Stimulated activated CD4-positive, alpha-beta T cell treated with anti-CD3 and anti-CD28 coated beads, Interleukin-1b, Interleukin-23, amount 100 ng/mL, for 4 hours (primary cell): ENCODE measurements at places on chromosomes 2 and 18.

DNA sequence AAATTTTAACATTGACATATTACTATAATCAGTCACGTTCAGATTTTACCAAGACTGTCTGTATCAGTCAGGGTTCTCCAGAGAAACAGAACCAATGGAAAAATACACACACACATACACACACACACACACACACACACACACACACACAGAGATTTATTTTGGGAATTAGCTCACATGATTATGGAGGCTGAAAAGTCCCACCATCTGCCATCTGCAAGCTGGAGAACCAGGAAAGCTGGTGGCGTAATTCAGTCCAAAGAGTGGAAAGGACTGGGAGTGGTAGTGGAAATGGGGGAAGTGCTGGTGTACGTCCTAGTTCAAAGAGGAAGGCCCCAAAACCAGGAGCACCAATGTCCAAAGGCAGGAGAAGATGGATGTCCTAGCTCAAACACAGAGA is 166.4 kb downstream of the AKAIN1 start:
- no peak for DNase-seq

- DNase-seq = no peak
Observed at GRCh38 chr2:20568501-20569463, 82.1 kb downstream of the HS1BP3 start.

- no peak for DNase-seq
Observed at GRCh38 chr2:222561817-222562645, 93.9 kb downstream of the FARSB start.

DNA sequence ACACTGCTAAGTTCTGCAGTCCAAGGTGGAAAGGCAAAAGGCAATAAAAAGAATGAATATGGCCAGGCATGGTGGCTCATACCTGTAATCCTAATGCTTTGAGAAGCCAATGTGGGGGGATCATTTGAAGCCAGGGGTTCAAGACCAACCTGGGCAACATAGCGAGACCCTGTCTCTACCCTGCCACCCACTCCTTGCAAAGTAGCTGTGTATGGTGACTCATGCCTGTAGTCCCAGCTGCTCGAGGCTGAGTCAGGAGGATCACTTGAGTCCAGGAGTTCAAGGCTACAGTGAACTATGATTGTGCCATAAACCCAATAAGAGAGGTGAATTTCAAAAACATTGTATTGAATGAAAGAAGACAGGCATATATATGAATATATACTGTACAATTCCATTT is 2.4 kb downstream of the MYL12B start:
- no peak for DNase-seq

GRCh38 chr2:235262750-235263149 is 231.1 kb upstream of the AGAP1 start:
- no peak for DNase-seq

DNA sequence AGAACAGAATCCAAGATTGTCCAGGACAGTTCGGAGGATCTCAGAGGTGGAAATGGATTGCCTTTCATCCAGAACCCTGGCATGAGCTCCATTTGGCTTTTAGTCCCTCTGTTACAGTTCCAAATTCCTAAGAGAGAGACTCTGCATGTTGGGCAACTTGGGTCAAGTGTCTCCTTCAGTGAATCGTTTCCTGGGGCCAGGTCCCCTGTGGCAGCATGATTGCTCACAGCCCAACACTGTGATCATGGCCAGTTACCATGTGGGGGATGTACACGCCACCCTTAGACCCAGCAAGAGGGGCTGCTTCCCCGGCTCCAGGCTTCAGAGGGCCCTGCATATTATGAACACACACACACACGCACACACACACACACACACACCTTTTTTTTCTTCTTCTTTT is 118.6 kb upstream of the GLI2 start:
- DNase-seq = no peak

DNA sequence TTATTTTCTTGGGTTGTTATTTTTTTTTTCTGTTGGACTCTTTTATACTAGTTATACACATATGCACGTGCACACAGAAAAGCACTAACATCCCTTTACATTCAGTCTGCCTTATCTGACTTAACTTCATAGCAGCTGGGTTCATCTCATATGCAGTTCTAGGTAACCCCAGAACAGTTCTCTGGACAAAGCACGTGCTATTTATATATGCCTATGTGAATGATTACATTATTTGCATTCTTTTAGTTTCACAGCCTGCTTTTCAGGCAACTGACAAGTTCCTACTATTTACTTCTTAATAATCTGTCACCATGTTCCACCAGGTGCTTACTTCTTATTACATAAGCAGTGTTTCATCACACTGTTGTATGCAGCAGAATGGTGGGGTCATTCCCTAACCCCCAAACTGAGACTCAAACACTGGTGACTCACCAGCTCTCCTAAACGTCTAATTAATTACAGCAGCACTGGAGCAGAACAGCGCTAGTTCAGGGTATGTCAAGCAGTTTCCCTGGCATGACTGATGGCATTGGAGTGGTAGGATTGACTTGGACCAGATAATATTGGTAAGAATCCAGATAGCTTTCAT is 372.8 kb downstream of the CLIP4 start:
- no peak for DNase-seq

DNA sequence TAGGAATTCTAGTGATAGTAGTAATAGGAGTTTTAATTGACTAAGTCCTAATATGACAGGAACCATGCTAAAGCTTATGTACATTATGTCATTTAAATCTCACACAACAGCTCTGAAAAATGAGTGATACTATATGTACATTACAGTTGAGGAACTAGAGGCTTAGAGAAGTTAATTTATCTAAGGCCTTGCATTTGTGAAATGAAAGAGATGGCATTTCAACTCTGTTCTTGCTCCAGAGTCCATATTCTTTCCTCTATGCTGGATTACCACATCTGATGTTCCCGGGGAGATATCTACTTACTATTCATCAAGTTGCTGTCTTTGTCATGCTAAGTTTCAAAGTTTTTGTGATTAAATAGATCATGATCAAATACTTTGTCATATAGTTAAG is 5.7 kb downstream of the AGPS start:
- DNase-seq = no peak

- DNase-seq = no peak
Observed at GRCh38 chr18:38752430-38752829, 1186.8 kb upstream of the CELF4 start.

DNA sequence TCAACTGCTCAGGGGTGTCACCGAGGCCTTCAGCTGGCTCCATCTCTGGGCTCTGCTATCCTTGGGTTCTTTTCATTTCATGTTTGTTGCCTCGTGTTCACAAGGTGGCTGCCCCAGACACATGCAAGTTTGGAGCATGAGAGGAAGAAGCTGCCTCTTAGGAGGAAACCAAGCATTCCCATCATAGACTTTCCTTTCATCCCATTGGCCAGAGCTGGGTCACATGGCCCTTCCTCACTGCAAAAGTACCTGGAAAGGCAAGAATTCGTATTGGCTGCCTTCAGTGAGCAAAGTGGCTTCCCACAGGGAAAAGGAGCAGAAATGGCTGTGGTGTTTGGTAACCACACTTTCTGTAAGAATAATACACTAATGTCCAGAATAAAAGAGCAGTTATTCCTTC is 155.7 kb upstream of the RAB12 start:
- no peak for DNase-seq

DNA sequence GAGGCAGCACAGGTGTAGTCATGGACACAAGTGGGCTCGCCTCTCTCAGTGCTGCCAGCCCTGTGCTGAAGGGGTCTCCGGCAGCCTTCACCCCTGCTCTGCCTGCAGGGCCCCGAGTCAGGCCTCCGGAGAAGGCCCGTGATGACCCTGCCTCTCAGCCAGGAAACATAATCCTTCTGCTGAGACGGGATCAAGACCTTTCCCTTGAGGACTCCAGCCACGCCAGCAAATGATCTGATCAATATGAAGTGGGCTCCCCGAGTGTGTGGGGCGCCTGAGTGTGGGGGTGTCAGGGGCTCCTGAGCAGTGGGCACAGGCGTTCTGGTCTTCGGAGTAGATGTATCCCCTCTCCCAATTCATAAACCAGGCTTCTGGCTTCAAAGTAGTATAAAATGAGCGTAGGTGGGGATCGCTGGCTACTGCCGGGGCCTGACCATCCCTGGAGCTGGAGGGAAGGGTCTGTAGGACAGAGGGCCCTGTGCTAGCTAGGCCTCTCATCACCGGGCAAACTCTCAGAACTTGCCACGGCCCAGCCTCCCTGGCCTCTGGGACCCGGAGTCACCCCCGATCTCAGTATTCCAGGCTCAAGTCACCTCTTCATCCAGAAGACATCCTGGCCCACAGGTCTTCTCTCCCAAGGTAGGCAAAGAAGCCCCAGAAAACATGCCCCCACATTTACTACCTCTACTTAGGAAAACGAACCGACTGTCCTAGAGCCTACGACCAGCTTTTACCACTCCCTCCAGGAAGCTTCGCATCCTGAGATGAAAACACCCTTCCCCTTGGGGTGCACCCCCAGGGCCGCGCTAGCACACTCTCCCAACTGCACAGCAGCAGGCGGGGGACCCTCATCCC is 33.6 kb downstream of the CRACDL start:
- DNase-seq = no peak

DNA sequence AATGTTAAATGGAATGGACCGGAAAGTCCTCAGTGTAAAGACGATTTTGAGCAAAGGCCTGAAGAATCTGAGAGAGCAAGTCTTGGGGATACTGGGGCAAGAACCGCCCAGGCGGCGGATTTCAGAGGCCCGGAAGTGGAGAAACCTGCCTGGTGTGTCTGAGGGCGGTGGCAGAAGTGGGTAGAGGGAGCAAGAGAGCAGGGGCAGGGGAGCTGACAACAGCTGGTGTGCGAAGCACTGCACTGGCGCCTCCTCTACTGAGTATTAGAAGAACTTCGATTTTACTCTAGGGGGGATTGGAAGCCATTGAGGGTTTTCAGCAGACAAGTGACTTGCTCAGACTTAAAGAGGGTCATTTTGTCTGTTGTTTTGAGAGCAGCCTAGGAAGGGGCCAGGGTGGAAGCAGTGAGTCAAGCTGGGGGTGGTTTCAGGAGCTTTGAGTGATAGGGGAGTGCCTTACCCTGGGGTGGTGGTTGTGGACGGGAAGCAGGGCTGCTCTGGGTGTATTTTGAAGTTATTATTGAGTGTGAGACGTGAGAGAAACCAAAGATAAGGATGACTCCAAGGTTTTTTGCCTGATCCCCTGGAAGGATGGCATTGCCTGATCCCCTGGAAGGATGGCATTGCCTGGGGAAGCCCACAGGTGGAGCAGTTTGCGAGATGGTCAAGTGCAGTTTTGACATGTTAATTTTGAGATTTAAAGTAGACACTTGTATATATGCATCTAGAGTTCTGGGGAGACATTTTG is 52.5 kb downstream of the ZNF236 start:
- DNase-seq = no peak

DNA sequence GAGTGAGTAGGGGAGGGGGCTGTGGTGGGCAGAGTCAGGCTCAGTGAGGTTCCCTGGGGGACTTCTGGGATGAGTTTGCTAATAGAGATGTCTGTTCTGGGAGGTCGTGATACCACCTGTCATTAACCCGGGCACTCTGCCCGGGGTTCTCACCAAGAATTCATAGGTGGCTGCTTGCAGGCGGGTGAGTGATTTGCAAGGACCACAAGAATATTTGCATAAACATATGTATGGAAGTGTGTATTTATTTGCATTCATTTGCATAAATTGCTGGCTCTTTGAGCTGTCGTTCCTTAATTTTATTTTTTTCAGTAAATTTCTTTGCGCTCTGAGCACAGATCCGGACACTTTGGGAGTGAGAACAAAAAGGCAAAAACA is 260.0 kb downstream of the ATAD2B start:
- DNase-seq = no peak

DNA sequence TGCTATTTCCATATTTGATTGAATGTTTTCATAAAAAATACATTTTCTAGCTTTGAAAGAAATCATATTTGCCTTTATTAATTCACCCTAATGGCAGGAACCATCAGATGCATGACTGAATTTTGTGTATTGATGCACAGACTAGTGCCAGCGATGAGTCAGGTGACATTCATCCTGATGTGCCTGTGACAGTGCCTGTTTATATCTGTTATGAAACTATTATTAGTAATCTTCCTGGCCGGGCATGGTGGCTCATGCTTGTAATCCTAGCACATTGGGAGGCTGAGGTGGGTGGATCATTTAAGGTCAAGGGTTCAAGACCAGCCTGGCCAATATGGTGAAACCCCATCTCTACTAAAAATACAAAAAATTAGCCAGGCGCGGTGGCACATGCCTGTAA is 170.0 kb downstream of the TSN start:
- DNase-seq = no peak

- DNase-seq = no peak
Observed at GRCh38 chr18:26502823-26503222, 45.5 kb downstream of the KCTD1 start.

GRCh38 chr2:234733093-234733489 is 218.7 kb upstream of the SH3BP4 start:
- no peak for DNase-seq

GRCh38 chr2:191783416-191783815 is 63.5 kb downstream of the CAVIN2 start:
- no peak for DNase-seq

DNA sequence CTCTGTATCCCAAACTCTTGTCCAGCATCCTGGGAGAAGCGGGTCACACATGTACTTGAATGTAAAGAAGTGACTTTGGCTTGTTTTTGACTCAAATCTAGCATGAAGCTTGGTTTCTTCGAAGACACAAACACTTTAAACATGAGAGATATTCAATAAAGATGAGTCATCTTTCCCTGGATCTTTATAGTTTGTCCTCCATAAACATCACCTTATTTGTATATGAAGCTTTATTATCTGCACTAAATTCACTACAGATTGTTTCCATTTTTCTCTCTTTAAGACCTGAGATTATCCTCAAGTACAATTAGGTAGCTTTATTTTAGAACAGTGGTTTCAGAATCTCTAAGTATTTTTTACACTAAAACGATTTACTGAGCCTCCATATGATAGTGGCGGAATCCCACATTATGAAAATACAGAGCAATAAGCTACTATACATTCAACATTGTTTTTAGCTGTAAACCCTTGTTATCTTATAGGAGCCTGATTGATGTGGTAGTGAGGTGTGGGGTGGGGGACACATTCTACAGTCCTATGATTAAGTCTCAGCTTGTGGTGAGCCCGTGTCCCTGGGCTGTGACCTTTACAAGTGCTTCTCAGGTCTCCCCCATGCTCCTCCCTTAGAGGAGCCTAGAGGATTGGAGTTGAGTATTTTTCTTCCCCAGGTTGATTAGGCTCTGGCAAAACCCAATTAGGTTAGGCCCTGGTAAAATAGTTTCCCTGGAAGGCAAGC is 79.6 kb upstream of the RAPGEF4 start:
- DNase-seq = no peak

DNA sequence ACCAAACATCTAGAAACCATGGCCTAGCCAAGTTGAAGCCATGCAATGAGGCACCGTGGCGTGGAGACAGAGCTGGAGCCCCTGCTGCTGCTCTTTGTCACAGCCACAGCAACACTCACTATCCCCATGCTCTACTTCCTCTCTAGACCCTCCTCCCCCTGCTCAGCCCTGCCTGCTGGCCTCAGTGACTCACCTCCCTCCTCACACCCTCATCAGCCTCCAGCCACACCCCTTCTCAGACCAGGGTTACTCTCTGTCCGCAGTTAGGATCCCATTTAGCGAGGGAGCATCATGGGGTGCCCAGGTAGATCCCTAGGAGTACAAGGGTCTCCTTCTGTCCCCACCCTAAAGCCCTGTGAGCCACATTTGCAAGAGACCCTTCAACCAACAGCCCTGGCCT is 25.4 kb upstream of the SOX11 start:
- no peak for DNase-seq
